Activated CD4-positive, CD25-positive, alpha-beta regulatory T cell treated with anti-CD3 and anti-CD28 coated beads, Interleukin-2, amount 50 U/mL, for 16 hours (primary cell): ENCODE measurements at places on chromosomes 3 and 15.

DNA sequence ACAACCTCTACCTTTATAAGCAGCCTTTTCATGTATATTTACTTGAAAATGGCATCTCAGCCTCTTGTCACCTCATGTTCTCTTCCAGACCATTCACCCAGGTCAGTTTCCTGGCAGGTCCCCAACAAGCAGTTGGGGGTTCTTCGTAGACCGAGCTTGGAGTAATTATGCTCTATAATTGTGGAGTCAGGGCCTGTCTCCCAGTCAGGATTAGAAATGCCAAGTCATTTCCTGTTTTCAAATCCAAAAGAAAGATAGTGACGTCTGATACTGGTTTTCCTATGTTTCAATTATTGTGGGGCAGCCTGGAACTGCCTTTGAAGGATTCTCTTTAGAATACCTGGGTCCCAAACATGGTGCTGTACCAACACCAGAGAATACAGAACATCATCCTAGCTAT is 430.6 kb downstream of the MECOM start:
- DNase-seq = no peak

- no peak for DNase-seq
These were observed 46.9 kb downstream of the NR1D2 start for GRCh38 chr3:23991683-23992628.

GRCh38 chr15:100785181-100786138 is 94.2 kb upstream of the ALDH1A3 start:
- DNase-seq = no peak

DNA sequence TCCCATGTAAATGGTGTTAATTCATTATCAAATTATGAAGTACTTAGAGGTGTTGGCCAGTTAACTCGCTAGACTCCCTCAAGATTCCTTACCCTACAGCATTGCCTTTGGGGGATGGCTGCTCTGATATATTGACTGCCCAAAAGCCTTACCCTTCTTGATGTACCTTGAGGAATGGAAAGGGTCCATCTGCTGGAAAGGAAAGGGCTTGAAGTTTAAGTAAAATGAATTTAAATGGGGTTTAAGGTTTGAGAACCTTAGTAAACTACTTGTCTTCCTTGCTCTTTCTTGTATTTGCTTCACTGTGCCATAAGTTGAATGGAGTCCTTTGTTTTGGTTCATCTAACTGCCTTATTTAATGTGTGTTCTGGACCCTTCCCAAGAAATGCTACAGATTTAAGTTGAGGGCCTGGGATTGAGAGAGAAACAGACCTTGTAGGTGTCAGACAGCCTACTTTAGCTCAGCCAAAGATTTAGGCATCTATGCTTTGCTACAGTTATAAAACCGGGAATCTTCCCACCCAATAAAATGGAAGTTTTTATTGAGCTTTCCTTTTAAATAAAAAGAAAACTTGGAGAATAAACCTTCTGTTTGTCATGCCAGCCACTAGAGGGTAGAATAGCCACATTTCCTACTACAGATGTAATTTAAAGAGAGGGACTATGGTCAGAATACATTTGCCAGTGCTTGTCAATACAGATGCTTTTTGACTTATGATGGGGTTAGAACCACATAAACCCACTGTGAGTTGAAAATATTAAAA is 25.3 kb downstream of the CMSS1 start:
- no peak for DNase-seq

GRCh38 chr15:72516777-72517176 is 42.6 kb downstream of the ARIH1 start:
- no peak for DNase-seq

DNA sequence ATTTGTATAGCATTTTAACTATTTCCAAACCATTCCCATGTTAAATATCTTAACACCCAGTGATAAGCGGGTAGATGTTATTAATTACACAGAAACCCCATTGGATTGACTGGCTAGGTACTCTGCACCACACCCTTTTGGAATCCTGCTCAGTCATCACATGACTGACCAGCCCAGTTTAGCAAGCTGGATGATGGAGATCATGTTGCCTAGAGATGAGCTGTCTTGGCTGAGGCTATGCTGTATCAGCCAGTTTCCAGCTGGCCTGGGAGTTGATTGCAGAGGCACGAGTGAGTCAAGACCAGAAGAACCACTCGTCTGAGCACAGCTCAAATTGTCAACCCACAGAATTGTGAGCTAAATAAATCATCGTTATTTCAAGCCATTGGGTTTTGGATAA is 124.6 kb downstream of the ZNF621 start:
- DNase-seq = no peak

GRCh38 chr3:119973018-119973646 is 121.1 kb downstream of the GSK3B start:
- no peak for DNase-seq

GRCh38 chr3:184679056-184679816 is 32.6 kb downstream of the MAGEF1 start:
- DNase-seq = no peak

GRCh38 chr3:89795506-89795905 is 688.1 kb downstream of the EPHA3 start:
- no peak for DNase-seq

GRCh38 chr3:16300881-16301359 is 35.9 kb downstream of the OXNAD1 start:
- DNase-seq = peak; percentile 41

DNA sequence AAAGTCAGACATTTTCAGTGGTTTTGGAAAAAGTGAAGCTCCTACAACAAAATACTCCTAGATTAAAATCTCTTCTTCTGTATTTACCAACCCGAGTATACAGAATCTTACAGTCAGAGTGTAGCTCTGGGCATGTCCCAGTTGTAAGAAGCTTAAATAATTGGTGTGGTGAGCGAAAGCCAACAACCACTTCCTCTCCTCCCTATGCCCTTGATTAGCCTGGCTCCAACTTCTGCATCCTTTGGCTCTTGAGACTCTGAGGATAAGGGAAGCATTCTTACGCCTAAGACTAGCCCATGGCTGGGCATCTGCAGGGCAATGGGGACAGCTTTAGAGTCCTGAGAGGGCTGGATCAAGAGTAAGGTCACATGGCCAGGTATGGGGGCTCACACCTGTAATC is 25.5 kb downstream of the RFT1 start:
- no peak for DNase-seq

DNA sequence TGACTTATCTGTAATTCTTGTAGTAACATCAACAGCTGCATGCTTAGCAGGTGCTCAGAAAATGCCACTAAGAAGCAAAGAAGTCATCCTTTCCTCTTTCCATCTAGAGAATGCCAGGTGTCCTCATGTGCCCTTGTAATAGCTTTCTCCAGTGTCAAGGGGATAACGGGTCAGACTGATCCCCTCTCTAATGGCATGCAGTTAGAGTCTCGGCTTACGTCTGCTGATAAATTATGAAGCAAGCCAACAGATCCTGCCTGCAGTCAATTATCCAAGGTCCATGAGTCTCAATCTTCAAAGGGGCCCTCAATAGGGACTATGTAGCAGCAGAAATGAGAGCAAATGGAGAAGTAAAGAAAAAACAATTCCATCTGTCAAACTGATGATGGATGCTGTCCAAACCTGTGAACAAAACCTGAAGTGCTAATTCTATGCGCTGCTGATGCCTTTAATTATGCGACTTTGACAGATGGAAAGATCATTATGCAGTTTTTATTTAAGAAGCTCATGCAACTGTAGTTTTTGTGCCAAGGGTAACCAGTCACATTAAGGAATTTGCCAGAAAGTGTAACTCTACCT is 162.8 kb upstream of the PEX5L start:
- no peak for DNase-seq

- no peak for DNase-seq
These were observed 20.6 kb upstream of the PDE8A start for GRCh38 chr15:84961114-84961452.

DNA sequence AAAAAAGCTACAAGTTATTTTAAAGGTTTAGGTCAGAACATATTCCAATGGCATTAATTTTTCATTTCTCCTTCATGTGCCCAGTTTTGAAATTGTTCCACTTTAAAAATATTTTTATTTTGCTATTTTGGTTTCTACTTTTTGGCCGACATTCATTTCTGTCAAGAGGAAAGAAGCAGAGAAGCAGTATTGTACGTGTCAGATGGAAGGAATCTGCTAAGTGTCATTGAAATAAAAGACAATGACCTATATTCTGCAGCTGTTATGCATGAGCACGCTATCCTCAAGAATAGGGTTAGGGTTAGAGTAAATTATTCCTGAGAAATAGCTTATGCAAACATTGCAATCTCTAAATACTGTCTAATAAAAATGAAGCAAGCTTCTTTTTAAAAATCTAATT is 941.7 kb downstream of the TUSC7 start:
- no peak for DNase-seq

DNA sequence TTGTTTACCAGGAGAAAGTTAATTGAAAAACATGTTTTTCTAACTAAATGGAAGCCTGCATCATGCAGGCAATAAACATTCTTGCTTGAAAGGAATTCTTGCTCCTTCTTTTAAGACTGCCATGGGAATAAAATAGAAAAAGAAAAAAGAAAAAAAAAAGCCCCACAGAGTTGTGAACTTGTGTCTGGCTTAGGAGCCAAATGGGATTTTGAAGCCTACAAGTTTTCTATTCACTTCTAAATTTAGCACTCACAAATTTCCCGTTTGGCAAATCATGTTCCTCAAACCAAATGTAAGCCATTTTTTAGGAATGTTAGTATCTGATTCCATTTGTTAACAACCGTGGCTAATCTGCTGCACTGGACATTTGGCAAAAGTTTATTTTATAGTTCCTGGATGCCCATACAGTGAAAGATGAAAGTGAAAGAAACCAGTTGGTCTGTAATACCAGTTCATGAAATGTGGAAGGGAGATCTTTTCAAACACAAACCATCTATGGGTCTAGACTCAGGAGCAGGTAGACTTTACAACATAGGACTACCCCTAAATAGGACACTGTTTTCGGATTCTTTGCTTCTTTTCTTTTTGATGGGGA is 133.8 kb upstream of the GMNC start:
- DNase-seq = no peak

DNA sequence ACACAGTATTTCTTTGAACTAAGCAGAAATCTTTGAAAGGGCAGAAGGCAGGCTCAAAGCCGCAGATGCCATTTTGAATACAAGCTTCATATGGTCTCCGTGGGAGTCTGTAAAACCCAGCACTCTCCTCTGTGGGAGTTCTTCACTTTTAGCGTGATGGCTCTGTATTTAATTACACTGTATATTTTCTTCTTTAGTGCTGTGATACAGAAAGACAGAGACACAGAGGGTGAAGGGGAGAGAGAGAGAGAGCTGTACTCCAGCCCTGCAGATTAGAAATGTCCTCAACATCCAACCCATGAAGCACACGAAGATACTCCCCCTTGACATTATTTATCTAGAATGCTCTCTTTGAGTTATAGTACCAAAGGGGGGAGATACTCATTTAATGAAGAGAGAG is 752.6 kb upstream of the NR2F2 start:
- no peak for DNase-seq

- no peak for DNase-seq
These were observed 112.3 kb upstream of the HES1 start for GRCh38 chr3:194023501-194024280.

DNA sequence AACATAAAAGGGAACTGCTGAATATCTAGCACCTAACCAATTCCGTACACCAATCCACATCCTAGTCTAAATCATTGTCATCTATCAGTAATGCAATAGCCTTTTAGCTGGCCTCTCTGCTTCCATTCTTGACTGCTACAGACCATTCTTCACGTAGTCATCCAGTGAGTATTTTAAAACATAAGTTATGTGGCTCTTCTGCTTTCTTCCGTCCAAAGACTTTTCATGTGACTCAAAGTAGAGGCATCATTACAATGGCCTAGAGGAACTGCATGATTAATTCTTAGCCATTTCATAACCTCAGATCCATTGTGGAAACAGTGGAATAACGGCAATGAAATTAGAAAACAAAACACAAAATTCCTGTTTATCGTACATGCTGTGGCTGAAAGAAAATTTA is 88.9 kb upstream of the CBLB start:
- DNase-seq = no peak

GRCh38 chr15:89526181-89526580 is 29.8 kb upstream of the RHCG start:
- DNase-seq = no peak

- DNase-seq = no peak
These were observed 44.8 kb downstream of the CCDC12 start for GRCh38 chr3:46931631-46932331.
